ENCODE measurements at places on chromosomes 16 and 17.
A peak's percentile ranks its signal among the peaks of the same experiment; 100 is the strongest.

DNA sequence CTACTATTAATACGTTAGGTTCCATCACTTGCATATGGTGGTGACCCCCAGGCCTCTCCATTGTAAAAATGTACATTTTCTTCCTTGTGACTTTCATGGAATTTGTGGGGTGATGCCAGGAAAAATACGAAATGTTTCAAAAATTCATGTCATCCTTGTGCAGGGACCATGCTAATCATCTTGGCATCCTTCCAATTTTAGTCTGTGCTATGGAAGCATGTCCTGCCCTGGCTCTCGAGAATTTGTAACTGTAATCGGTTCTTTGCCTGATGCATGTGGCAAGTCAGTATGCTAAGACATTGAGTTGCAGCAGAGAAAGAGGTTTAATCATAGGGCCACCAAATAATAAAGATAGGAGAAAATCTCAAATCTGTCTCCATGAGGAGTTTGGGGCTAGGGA lies 14.3 kb upstream of the GINS3 start:
- peak; percentile 3 for DNase-seq

DNA sequence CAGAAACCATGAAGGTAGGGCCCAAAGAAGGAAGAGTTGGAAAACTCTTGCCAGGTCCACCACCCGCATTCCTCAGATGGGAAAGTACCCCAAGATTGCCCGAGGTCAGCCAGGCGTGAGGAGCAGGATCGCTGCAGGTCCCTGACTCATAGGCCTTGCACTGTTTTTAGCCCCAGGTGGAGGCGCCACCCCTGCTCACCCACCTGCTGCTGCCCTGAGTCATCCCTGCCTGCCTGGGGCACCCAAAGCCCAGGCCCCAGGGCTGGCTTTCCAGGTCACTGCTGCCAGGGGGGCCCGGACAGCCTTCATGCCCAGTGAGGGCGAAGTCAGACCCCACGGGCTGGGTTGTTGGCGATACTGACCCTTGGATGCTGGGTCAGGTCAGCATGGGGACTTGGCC lies 100.9 kb downstream of the AMFR start:
- no peak for DNase-seq

DNA sequence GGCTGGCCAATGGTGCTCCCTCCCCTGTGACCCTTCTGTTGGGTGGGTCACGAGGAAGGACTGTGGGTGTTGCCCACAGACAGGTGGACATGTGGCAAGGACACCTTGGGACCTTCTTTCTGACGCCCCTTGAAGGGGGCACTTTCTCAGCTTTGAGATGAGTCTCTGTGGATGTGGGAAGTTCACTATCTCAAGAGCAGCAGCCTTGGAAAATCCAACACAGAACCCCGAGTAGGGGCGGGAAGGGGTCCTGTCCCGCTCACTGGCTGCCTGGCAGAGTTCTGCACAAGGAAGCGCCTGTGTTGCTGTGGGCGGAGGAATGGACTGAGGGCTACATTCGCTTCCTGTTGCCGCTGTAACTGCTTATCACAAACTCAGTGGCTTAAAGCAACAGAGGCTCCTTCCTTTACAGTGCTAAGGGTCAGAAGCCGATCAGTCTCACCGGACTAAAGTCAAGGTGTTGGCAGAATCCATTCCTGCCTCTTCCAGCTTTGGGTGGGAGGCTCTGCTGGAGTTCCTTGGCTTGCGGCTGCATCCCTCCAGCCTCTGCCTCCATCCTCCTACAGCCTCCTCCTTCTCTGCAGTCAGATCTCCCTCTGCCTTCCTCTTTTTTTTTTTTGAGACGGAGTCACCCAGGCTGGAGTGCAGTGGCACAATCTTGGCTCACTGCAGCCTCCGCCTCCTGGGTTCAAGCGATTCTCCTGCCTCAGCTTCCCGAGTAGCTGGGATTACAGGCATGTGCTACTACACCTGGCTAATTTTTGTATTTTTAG lies 305.2 kb downstream of the SEC14L1 start:
- no peak for DNase-seq

DNA sequence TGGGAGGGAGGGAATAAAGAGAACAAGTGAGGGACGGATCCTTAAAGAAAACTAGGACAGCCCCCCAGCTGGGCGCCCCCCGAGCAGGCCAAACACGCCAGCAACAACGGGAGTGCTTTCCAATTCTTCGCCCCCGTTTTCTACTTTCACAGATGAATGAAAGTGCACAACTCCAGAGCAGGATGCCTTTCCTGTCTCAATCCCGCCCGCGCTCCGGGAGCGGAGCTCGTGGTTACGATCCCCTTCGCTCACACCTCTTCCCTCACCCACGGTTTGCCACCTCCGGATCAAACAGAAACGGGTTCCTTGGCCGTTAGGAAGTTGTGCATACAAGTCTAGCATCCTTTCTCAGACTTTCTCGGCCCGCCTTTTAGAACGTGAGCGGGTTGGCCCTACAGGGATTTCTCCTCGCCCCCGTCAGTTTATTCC lies 680 bp downstream of the SKA2 start:
- DNase-seq = peak; percentile 54

- DNase-seq = no peak
These were observed 301.8 kb downstream of the CPPED1 start for GRCh38 chr16:12501707-12502457.

GRCh38 chr17:54408731-54409130 lies 491.9 kb upstream of the TOM1L1 start:
- peak; percentile 77 for DNase-seq

DNA sequence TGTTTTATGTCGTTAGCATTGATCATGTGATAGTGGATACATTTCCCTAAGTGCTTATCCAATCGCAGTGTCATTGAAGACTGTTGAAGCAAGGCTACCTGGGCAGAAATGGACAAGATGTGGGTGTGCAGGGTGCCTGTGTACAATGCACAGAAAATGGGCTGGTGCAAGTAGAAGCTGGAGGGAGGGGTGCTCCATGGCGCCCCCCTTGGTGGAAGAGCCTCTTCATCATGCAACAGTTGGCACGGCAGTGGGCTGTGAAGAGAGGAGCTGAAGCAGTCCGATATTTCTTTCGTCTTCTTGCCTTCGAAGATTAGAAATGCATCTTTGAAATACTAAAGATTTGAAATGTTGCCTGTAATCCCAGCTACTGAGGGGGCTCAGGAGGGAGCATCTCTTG lies 100.5 kb downstream of the PLCG2 start:
- DNase-seq = no peak

- DNase-seq = no peak
These were observed 80.1 kb downstream of the DNAH3 start for GRCh38 chr16:21070564-21070963.

- no peak for DNase-seq
These were observed 4.4 kb upstream of the MTSS2 start for GRCh38 chr16:70689970-70690891.

GRCh38 chr17:17469358-17469757 lies 7.4 kb upstream of the MED9 start:
- DNase-seq = no peak

DNA sequence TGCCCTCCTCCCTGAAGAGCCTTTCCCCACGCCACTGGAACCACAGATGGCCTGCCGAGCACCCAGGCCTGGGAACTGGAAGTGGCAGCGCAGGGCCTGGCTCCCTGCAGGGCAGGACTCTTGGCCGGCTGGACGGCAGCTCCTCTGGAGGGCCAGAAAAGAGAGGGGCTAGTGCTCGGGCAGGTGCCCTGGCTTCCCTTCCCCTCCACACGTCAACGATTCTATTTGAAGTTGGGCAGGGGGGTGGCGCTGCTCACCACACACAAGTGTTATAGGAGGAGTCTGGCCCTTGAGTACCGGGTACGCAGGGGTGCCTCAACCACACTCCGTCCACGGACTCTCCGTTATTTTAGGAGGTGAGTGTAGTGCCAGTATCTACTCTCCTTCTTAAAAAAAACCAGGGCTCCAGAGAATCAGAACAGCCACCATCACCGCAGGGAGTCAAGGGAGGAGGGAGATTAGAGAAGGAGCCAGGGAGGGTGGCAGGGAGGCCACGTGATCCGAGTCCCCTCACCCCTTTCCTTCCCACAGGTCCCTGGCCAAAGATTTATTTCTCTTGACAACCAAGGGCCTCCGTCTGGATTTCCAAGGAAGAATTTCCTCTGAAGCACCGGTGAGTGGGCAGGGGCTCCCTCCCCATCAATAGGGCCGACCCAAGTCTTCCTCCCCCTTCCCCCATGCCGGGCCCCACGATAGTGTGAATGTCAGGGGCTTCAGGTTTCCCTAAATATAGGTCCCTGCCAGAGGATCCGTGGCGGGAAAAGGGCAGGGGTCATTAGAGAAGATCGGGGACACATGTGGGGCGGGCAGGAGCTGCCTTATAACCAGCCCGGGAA lies 1.4 kb upstream of the ALDOA start:
- DNase-seq = peak; percentile 77

DNA sequence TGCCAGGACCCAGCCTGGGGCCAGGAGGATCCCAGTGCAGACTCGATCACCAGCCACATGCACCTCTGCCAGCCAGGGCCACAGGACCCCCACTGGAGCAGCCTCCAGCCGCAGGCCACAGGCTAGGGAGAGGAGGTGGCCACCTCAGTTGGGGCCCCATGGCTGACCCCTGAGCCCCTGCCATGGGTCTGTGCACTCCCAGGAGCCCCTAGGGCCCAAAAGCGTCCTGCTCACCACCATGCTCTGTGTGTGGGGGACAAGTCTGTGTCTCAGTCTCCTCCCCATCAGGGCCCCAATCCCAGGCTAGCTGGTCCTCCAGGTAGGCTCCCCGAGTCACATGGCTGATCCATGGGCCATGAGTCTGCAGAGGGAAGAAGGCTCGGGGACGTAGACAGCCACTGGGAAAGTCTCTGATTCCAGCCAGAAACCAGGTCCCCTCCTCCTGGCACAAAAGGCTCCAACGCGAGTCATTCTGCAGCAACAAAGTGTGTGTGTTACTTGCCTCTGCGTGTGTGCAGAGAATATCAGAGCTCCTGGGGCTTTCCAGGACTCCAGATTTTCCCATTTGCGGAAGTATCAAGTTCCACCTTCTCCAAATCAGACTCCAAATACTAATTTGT lies 6.1 kb upstream of the PRSS8 start:
- DNase-seq = no peak

DNA sequence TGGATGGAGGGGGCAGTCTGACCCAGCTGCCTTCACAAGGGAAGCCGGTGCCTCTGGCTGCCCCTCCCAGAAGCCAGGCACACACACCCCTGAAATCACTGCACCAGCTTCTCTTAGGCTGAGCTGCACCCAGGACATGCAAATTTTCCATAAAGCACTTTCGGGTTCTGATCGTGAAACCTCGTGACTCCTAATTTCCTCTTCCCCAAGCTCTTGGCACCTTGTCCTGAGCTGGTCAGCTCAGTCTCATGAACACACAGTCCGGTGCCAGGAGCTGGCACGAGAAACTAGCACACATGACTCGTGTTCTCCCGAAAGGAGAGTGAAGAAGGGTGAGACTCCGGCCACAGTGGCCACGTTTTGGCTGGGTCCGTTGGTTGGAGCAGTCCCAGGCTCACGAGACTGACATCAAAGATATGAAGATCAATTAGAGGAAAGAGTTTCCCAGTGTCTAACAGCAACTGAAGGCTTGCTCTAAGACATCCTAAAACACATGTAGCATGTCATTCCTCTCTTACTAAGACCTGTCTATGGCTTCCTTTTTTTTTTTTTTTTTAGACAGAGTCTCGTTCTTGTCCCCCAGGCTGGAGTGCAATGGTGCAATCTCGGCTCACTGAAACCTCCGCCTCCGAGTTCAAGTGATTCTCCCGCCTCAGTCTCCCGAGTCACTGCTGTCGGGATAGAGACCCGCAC lies 9.2 kb upstream of the ABR start:
- DNase-seq = no peak

DNA sequence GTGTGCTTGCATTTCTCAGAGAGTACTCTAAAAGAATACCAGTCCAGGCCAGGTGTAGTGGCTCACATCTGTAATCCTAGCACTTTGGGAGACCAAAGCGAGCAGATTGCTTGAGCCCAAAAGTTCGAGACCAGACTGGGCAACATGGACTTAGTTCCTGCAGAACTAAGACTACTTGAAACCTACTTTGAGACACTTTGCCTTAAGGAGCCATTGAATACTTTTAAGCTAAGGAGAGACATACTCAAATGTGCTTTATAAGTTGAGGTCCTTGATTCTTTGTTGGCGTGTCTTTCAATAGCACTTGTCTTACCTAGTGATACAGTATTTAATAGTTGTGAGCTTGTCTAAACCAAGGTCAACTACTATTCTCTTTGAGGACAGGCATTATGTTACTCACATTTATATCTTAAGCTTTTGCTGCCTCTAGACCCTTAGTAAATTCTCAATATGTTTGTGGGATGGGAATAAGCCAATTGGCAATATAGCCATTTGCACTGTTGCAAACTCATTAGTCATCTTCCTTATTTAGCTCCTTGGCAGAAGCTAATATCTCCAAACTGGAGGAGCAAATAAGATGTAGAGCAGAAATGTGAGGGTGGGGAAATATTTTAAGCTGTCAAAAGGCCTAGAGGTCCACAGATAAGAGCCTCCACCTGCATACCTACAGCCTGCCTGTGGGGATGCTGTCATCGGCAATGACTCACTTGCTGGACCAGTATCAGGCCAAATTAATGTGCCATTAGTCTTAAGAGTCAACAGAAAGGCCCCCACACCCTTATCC lies 16.3 kb downstream of the SCPEP1 start:
- no peak for DNase-seq

DNA sequence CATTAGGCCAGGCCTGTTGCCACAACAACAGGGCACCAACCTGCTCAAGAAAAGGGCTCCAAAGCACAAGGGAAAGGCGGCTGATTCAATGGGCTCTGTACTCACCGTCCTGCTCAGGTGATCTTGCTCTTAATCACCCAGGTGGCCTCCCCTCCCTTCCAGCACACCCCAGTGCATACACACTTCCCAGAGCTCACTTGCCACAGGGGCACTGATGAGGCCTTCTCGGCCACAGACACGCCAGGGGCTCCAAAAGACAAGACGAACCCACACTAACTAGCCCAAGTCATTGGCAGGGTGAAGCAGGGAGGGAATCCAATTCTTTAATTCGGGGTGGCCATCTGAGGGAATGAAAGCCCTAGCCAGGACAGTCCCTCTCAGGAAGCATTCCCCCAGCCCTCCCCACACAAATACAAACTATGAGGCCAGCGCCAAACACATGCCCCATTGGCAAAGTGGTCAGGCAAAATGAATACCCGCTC lies 1.4 kb downstream of the MYO18A start:
- DNase-seq = no peak

DNA sequence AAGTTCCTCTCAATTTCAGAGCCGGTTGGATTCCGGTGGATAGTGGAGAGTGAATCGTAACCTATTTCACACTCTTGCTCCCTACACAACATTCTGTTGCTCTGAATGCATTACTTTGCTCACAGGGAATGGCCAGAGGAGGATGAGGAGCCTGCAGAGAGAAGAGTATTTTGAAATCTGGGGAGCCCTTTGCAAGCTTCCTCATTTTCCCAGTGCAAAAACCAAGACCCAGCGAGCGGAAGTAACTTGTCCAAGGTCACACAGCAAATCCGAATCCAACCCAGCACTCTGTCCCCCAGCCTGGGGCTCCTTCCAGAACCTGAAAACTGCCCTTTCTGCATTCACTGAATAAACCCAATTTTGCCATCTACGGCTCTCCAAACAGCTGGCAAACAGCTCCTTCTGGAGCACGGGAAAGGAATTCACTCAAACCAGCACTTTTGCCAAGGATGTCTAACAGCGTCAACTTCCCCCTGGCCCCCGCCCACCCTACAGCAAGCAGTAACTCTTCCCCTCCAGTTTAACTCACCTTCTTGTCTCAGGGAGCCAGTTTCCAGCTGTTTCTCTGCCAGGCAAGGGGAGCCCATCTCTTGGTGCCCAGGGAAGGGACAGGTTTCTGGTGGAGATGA lies 557 bp downstream of the KCNG4 start:
- no peak for DNase-seq
